ENCODE measurements at places on chromosomes 7 and 10.

GRCh38 chr10:852386-852785 is 79.1 kb downstream of the LARP4B start:
- no peak for DNase-seq

DNA sequence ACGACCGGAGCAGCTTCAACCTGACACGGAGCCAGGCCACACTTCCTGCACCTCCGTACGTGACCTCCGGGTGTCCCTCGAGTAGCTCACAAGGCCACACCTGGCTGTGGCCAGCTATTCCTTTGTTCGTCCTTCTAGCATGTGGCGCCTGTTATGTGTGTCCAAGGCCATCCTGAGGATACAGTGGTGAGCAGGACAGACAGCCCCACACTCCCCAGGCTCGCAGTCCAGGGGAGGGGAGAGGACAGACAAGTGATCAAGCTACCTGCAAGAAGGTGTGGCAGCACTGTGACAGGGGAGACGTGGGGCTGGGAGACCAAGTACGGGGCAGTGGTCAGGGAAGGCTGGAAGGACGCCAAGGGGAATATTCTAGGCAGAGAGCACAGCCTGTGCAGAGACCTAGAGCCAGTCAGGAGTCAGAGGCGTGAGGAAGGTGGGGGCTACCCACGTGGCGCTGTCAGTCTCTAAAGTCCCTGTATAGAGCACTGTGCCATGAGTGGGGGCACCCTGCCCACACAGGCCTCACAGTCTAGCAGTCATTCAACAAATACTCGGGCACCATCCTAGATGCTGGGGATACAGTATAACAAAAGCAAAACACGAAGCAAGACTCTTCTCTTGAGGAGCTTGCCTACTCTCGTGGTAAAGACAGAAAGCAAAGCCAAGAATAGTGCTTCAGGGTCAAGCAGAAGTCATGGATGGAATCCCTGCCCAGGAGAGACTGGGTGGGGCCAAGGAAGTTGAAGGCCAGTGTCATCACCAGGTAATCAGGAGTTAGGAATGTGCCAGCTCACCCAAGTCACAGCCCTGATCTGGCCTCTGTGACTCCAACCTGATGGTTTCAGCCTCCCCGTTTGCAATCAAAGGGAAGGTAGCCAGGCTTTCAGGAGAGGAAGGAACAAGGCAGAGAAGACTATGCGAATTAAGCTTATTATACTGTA is 58.6 kb downstream of the PROSER2 start:
- DNase-seq: no peak

GRCh38 chr7:94642838-94643653 is 12.9 kb downstream of the SGCE start:
- no peak for DNase-seq

DNA sequence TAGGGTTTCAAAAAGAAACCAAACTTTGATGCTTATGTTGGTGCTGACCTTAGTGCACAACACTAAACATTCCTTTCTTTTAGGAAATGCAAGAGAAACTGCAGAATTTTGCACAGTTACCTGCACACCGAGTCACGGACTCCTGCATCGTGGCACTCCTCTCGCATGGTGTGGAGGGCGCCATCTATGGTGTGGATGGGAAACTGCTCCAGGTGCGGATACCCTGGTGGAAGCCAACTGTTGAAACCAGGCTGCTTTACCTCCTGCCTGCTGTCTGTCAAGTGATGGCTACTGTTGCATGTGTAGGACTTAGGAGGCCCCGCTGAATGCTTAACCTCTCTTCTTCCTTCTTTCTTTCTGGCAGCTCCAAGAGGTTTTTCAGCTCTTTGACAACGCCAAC is 11.7 kb downstream of the CASP2 start:
- DNase-seq: no peak

- DNase-seq: no peak
These were observed 209.4 kb downstream of the CELF2 start for GRCh38 chr10:11227103-11227502.

GRCh38 chr7:67309764-67310549 is 313.3 kb downstream of the TYW1 start:
- no peak for DNase-seq

DNA sequence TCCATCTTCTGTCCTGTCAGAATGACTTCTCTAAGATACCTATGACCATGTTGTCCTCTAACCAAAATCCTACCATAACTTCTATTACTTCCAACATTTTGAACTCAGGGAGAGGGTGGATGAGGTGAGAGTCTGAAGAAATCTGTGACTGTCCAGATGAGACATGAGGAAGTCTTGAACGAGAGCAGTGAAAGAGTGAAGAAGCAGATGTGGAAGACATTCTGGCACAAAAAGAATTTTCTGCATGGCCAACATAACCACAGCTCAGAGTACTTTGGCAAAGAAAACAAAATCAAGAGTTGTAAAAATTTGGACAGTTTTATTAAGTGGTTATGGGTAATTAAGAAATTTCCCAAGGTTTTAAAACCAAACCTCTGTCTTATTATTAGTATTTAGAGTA is 141.6 kb downstream of the CPEB3 start:
- DNase-seq: no peak

GRCh38 chr10:58980826-58981415 is 195.5 kb upstream of the PHYHIPL start:
- no peak for DNase-seq

DNA sequence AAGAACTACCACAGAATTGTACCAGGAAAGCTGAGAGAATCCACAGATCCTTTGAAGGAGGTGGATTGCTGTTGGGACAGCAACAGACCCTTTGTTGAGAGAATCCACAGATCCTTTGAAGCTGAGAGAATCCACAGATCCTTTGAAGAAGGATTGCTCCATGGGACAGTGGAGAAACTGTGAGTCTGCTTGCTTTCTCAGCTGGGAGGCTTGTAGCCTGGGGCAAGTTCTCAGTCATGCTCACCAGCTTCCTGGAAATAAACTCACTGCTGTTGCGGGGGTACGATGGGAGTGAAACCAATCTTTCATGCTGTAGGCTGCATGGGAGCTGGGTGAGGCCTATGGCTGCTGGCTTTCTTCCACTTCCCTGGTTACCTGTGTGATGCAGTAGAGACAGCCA is 106.3 kb downstream of the C7orf25 start:
- no peak for DNase-seq

- DNase-seq: no peak
These were observed 101.7 kb upstream of the SLC26A5 start for GRCh38 chr7:103547451-103548284.

GRCh38 chr7:141956084-141956483 is 9.3 kb upstream of the CLEC5A start:
- DNase-seq: no peak

GRCh38 chr7:149166630-149167352 is 19.5 kb downstream of the ZNF398 start:
- no peak for DNase-seq

DNA sequence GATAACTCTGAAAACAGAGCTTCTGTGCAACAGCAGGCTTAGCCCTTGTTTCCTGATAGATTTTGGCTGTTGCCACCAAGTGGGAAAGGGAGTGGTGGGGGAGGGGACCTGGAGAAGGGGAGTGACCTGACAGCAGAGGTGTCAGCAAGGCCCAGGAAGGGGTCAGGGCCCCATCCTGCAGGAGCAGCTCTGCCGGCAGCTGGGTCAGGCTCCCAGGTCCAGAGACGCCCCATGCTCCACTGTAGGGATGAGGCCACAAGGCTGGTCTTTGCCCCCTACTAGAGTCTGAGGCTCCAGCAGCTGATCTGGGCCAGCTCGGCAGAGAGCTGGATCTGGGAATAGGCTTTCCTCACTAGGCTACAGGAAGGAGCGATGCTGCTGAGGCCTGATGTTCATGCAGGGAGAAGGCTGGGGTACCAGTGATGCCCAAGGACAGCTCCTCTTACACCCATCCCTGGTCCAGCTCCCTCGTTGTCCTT is 44.0 kb upstream of the ZMIZ1 start:
- no peak for DNase-seq

GRCh38 chr7:107032050-107032449 is 12.5 kb upstream of the PRKAR2B start:
- DNase-seq: no peak

DNA sequence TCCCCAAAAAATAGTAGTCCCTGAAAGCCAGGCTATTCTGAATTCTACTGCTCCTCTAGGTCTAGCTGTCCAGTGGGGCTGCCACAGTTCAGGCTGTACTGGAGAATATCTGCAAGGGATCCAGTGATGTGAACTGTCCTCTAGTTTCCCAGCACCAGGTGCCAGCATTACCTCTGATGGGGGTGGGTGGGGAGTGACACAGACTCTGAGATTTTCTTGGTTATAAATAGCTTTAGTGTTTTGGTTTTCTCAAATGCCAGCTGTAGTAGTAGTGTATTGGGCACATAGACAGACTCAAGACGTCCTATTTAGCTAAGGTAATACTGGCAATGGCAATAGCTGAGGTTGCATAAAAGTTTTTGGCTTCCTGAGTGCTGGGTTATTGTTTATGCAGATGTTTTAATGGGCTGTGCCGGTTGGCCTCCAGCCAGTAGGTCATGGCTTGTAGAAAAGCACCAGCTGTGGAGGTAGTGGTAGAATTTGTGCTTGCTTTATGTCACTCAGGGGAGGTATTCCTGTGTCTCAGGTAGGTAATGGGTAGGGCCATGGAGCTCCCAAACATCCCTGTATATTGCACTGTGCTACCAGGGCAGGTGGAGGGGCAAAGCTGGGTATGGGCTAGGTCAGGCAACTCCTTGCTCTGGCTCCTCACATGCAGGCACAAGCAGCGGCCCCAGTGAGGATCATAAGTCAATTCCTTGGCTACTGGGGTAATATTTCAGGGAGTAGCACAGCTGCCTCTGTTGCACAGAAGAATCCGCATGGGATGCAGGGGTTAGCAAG is 338.7 kb upstream of the LRRTM3 start:
- DNase-seq: no peak

DNA sequence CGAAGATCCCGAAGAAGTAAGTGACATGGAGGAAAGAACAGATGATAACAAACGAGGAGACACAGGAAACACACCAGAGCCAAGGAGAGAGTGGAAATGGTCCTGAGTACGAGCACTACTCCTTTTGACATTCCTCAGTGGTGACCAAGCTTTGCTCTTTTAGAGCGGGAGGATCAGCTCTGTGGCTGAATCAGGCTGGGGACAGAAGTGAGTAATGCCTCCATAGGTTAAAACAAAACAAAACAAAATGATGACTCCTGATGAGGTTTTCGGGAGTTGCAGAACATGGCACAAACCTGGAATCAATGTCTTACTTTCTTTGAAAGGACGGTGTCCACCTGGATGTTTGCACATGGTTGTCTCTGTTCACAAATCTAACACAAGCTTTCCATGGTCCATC is 30.3 kb upstream of the TCF7L2 start:
- DNase-seq: no peak

GRCh38 chr7:30974605-30975255 is 11.0 kb downstream of the GHRHR start:
- DNase-seq: peak; percentile 22

GRCh38 chr7:121755286-121755685 is 117.7 kb upstream of the PTPRZ1 start:
- no peak for DNase-seq

Measured in stimulated activated effector memory CD8-positive, alpha-beta T cell treated with anti-CD3 and anti-CD28 coated beads, Interleukin-12 subunit alpha, Interleukin-12 subunit beta, amount 100 ng/mL, for 72 hours (primary cell).